ENCODE measurements at places on chromosomes 5 and 9.

- no peak for DNase-seq
Observed at GRCh38 chr9:97534185-97534584, 32.7 kb downstream of the TMOD1 start.

GRCh38 chr5:169788168-169788567 lies 151.1 kb downstream of the DOCK2 start:
- DNase-seq = peak; percentile 41

DNA sequence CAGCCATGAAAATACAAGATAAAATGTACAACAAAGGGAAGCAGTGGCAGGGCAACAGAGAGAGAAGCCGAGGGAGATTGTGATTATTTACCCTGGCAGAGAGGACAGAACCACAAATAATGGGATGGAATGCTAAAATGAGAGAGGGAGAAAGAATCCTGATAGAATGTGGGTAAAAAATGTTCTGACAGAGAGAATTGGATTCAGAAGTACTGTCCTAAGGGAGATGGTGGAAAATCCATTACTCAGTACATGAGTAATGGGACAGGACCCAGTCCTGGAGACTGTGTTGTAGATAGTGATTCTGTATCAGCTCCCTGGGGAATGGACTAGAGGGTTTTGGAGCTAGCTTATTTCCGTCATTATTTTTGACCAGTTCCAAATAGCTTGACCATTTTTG lies 831.5 kb downstream of the MAT2B start:
- DNase-seq = no peak

GRCh38 chr9:118782790-118783463 lies 586.3 kb downstream of the BRINP1 start:
- no peak for DNase-seq

GRCh38 chr5:32202394-32202793 lies 28.3 kb upstream of the GOLPH3 start:
- DNase-seq = no peak

GRCh38 chr9:7433508-7434292 lies 365.9 kb downstream of the DMAC1 start:
- DNase-seq = no peak

- no peak for DNase-seq
Observed at GRCh38 chr5:127400539-127400938, 109.9 kb downstream of the MEGF10 start.

GRCh38 chr9:93290495-93291434 lies 106.8 kb downstream of the WNK2 start:
- DNase-seq = no peak

DNA sequence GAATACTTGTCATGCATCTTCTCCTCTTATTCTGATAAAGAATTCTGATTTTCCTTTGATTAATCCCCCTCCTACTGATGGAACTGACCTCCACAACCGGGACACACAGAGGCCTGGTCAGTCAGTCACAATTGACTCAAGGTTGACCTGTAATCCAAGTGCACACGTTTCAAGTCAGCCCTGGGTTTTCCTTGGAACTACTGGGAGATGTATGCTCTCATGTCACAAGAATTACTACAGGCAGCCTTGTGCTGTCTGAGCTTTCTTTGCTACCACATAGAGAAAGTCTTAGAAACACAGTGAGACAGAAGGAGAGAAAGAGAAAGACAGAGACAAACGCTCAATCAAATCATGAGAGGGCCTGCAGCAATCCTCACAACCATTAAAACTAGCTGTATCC lies 345.8 kb downstream of the PDE4D start:
- DNase-seq = no peak

GRCh38 chr9:88737876-88738275 lies 202.9 kb downstream of the NXNL2 start:
- DNase-seq = no peak

DNA sequence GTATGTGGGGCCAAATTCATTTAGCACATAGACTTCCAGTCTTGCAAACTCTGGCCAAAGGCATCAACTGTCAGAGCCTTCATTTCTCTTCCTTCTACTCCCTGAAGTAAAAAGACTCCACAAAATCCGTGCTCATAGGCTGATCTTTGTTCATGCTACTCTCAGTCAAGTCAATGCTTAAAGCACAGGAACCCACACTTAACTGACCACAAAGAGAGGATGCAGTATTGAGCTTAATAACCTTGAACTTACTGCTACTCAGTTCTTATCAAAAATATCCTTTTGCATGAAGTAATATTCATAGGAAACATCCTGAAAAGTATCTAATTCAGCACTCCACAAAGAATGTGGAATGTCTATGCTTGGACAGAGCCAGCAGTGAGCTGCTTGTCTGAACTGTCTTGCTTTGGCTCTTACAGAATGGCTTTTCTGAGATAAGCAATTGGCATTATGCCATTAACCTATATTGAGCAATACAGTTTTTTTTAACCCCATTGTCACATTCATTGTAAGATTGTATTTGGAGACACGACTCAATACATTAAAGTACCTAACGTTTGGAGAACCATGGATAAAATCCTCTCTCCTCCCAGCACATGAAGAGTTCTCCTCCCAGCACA lies 21.7 kb downstream of the LPAR1 start:
- no peak for DNase-seq

DNA sequence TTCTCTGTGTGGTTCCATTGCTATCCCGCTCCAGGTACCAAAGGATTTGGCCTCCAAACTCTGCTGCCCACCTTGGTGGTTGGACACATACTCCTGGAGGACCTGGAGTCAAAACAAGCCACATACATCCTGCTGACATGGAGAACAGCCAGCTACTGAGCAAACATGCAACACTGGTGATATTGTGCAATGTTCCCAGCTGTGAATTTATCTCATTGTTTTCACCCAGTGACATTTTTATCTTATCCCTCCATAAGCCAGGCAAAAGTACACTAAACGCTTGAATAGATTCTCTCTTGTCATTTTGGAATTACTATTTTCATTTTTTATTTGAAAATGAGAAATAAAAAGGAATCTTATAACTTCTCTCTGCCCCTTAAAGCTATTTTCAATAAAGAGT lies 11.1 kb upstream of the CTSL start:
- DNase-seq = peak; percentile 49

DNA sequence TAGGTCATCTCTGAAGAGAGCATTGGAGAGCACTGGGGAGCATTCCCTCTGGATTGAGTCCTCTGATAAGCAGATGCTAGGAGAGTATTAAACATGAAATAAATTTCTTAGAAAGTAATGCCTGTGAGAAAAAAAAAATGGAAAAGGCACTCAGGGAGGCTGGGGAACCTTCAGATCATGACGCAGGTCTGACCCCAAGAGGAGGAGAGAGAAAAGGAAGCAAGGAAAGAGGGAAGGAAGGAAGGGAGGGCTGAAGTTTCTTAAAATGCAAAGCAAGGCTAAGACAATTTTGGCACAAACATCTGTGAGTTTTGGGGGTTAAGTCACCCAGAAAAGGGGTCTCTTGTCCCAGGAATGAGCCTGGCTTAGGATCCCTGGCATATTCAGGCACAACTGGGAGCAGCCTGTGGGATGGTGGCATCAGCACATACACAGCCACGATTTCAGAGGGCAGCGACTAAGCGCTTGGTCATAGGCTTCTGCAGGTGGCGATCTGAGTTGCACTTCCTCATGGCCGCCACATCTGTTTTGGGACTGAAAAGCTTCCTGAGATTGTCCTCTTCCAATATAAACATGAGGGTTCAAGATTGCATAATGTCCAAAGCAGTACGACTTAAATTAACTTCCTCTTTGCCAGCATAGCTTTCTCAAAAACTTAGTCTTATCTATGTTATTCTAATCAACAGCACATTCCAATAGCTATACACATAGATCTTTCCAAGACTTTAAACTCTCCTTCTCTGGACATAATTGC lies 692.7 kb downstream of the DNAH5 start:
- peak; percentile 14 for DNase-seq

DNA sequence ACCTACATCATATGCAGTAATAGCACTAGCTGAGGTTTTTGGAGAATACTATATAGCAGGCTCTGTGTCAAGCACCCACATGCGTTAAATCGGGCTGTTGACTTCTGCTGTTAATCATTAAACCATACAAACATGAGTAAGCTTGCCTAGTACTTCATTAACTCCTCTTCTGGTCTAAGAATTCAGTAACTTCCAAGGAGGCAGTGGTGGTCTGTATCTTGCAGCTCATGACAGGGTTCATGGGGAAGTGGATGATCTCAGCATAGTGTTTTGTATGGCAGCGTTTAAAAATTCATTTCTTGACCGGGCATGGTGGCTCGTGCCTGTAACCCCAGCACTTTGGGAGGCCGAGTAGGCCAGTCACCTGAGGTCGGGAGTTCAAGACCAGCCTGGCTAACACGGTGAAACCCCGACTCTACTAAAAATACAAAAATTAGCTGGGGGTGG lies at the start of gene HAVCR1:
Gene HAVCR1 (minus strand): TSS at position 24 of the 447 bp plus-strand sequence. CDS start 1,173 bp downstream, outside the sequence.
- no peak for DNase-seq

DNA sequence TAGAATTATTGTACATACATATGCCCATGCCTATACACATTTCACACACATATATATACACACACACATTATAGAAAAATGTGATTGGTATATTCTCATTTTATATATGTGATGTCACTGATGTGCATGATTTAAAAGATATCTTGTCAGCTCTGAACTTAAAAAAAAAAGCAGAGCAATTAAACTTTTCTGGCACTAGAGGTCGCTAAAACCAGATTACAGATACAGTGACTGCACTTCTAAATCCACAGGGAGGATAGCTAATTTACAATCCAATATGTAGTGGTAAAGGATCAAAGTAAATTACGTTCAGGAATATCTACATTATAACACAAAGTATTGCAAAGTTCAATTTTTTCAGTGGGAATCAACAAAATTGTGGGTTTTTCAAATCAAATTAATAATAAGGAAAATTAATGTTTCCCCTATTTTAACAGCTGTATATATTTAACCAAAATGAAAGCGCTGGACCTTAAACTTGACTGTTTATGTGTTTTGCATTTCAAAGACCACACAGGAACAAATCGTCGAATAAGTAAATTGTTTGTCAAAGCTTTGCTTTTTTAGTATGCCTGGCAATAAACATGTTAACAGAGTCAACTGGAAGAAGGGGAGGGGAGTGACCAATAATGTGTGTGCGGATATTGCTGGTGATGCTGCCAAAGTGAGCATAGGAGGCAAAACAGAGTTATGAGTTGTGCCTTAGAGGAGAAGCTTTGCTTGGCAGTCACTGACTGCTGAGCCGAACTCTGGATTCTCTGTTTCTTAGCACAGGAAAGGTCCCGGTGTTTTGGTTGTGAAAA lies 1201.4 kb upstream of the C9orf72 start:
- no peak for DNase-seq

DNA sequence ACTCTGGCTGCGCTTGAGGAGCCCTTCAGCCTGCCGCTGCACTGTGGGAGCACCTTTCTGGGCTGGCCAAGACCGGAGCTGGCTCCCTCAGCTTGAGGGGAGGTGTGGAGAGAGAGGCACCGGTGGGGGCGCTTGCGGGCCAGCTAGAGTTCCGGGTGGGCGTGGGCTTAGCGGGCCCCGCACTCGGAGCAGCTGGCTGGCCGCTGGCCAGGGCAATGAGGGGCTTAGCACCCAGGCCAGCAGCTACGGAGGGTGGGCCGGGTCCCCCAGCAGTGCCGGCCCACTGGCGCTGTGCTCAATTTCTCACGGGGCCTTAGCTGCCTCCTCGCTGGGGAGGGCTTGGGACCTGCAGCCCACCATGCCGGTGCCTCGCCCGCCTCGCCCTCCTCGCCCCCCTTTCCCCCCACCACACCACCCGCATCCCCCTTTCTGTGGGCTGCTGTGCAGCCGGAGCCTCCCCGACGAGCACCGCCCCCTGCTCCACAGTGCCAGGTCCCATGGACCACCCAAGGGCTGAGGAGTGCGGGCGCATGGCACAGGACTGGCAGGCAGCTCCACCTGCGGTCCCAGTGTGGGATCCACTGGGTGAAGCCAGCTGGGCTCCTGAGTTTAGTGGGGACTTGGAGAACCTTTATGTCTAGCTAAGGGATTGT lies 954.5 kb downstream of the DTWD2 start:
- DNase-seq = no peak

DNA sequence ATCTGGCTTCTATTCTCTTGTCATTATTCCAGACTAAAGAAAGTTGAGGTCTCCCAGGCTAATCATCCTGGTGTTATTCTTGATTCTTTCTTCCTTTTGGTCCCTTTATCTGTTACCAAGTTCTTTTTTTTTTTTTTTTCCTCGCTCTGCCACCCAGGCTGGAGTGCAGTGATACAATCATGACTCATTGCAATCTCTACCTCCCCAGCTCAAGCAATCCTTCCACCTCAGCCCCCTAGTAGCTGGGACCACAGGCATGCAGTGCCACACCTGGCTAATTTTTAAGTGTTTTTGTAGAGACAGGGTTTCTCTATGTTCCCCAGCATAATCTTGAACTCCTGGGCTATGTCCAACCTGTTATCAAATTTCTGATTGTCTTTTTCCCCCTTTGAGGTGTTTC lies 126.6 kb upstream of the DHFR start:
- DNase-seq = no peak

DNA sequence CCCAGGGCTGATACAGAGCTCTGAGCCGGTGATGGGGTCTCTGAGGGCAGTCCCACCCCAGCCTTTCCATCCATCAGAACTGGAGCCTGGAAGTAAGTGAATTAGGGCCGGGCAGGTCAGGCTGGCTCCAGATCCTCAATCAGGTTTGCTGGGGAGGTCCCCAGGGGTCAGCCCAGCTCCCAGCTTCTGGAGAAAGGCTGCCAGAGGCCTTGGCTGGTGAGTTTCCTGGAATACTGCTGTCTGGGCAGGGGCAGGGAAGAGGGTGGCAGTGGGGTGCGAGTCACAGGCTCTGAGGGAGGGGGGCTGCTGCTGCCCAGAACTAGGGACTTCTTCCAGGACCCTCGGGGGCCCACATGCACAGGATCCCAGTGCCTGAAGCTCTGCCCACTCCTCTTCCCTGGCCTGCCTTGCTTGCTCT lies 200.6 kb upstream of the MVB12B start:
- no peak for DNase-seq

GRCh38 chr5:17415321-17415758 lies 82.7 kb upstream of the TAF11L2 start:
- DNase-seq = no peak

GRCh38 chr9:124779368-124780059 lies 2.6 kb downstream of the OLFML2A start:
- no peak for DNase-seq

DNA sequence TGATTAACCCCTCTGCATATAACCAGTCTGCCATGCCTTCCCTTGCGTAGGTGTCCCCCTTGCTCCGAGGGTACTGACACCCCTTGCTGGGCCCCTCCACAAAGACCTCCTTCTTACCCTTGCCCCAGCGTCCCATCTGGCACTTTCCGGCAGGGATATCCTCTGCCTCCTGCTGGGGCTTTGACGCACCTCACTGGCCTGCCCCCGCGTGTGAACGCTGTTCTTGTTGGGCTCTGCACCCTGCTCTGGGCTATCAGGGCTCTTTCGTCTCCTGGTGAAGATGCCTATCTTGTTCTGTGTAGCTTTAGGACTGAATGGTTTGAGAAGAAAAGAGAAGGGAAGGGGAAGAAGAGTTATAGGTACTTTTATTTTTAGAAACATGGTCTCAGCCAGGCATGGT lies 53.0 kb downstream of the SUB1 start:
- no peak for DNase-seq

Data from HL-60 (cell line).